ENCODE measurements at places on chromosomes 7 and 10. TPM values are rescaled to one million over a fixed set of nuclear protein-coding genes. Genes with fewer than 3 reads are reported as not detected.
A peak's percentile ranks its signal among the peaks of the same experiment; 100 is the strongest.

- DNase-seq: no peak
Measured at GRCh38 chr7:116429986-116430619, 69.4 kb upstream of the CAV2 start.

- DNase-seq: no peak
Measured at GRCh38 chr10:113235508-113235907, 285.5 kb downstream of the TCF7L2 start.

- DNase-seq: no peak
Measured at GRCh38 chr7:48454750-48455192, 283.5 kb downstream of the ABCA13 start.

- no peak for DNase-seq
Measured at GRCh38 chr7:15612205-15612604, 50.4 kb upstream of the AGMO start.

GRCh38 chr7:20350518-20350951 is 19.8 kb downstream of the ITGB8 start:
- no peak for DNase-seq

- peak; percentile 50 for DNase-seq
Measured at GRCh38 chr10:124172181-124172916, 79.0 kb upstream of the CHST15 start.

DNA sequence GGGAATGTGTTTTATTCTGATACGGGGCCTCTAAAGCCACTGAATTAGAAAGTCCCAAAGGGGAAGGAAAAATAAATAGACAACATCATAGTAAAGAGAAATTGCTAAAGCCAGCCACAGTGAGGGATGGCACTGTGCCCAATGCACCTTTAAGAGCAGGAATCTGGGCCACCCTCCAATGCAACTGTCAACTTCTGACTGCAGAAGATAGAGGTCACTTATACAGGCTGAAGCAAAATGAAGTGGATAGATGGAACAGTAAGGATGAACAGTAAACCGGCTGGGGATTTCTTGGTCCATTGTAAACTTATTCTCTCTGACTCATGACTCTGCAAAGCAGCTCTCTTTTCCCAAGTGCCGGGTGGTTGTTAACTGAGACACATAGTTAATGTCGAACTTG is 54.0 kb upstream of the KCNIP2 start:
- DNase-seq: no peak

GRCh38 chr7:94939395-94939794 is 32.0 kb downstream of the PPP1R9A start:
- no peak for DNase-seq

The PSD gene
- total RNA-seq: 2.2 TPM

The TWIST1 gene
- total RNA-seq: 1.9 TPM

DNA sequence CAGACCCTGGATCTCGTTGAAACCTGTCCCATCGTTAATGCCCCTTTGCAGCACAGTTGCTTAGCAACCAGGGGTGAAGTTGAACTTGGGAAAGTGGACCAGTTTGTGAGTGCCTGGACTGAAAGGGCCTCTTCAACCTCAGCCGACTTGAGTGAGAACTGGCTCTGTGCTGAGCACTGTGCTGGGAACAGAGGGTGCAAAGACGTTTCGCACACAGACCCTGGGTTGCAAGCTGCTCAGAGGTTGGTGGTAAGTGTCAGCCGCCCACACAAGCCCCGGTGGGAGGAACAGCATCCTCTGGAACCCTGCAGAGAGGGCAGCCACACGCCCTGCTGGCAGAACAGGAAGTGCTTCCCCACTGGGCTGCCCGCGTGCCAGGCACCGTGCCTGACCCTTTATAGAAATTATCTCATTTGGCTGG is 89.2 kb downstream of the CARD11 start:
- no peak for DNase-seq

GRCh38 chr10:120825878-120826769 is 25.0 kb upstream of the WDR11 start:
- DNase-seq: no peak
